ENCODE measurements at places on chromosomes 5 and 9. TPM values are rescaled to one million over a fixed set of nuclear protein-coding genes. Genes with fewer than 3 reads are reported as not detected.

The GLDC gene
- 15.2 TPM for total RNA-seq

The NTNG2 gene
- 8.3 TPM for total RNA-seq

The PDE6A gene
- not detected for total RNA-seq

The GNE gene
- total RNA-seq, result 23.3 TPM

DNA sequence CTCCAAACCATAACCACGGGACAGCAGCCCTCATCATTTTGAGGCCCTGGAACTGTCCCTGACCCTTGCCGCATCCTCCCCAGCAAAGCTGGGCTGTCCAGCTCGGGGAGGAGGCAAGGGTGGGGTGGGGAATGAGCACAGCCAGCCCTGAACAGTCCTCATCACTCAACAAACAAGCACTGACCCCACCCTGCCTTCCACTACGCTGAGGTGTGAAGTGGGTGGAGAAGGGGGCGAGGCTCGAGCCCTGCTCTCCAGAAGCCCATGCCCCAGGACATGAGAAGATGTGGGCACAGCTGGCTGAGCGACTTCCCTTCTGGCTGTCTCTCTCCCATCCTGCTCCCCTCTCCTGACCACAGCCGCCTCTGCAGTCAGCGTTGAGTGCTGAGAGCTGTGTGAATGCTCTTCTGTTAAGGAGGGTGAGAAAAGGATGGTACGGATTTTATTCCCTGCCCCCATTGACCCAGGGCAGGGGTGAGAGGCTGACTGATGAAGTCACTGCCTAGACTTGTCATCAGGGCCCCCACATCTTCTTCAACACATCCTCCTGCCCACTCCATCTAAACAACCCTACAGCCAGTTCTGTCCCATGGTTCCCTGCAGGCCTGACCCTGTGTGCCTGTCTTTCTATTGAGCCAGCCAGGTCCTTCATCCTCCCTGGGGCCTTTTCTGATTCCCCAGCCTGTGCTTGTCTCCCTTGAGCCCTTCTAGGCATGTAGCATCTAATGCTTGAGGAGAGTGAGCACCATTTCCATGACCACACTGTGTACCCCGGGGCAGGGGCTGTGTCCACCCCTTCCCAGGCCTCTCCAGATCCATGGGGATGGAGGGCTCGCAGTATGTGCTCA lies 276.0 kb downstream of the FSTL4 start:
- H3K27me3 ChIP-seq, result no peaks in the 10 kb centered on the region
- no peaks in the 10 kb centered on the region for H3K36me3 ChIP-seq
- DNase-seq, result peak; percentile 56

DNA sequence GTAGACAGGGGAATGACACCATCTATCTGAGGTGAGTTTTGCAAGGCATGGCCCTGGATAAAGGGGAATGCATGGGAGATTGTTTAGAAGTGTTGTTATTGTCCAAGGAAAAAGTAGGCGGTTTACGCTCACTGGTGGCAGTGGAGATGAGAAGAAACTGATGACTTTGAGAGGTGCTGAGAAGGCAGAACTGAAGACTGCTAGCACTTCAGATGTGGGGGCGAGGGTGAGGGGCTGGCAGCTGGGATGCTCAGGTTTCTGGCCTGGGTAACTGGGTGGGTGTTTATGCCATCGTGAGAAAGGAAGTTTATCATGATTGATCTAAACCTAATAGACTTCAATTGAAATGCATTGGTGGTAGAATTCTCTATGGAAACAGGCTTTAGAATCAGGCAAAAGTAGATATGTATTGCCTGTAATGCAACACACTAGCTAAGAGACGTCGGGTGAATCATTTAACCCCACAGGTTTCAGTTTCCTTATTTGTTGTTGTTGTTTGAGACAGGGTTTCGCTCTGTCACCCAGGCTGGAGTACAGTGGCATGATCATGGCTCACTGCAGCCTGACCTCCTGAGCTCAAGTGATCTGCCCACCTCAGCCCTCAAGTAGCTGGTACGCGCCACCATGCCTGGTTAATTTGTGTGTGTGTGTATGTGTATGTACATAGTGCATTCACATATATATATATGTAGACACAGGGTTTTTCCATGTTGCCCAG lies 123.5 kb downstream of the SLC24A2 start:
- no peak overlapping the region for H3K4me3 ChIP-seq
- no peak overlapping the region for H3K27ac ChIP-seq
- DNase-seq, result no peak
- no peaks in the 10 kb centered on the region for H3K36me3 ChIP-seq
- no peaks in the 10 kb centered on the region for H3K4me1 ChIP-seq

DNA sequence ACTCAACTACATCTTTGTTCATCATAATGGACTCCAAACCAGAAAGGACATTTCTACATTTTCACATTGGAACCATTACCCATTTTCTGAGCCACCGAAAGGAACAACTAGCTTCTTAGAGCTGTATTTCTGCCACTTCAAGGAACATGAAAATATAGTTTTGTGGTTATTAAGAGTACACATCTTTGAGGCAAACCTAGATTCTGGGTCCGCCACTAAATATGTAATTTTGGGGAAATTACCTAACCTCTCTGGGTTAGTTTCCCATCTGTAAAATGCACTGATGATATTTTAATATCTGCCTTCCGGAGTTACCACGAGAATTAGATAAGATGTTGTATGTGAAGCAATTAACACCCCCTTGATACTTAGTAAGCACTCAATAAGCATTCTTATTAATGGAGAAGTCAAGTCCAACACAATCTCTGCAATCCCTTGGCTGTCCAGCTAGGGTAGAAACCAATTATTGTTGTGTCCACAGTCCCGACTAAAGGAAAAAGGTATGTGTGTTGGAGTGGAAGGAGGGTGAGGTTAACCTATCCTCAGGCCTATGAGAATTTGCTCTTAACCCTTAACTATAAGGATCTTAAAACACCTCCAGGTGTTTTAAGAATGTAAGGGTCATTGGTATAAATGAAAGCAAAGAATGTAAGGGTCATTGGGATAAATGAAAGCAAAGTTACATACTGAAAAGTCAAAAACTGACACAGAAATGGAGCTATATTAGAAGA lies 94.0 kb upstream of the PTGER4 start:
- no peak for DNase-seq
- H3K27me3 ChIP-seq, result no peaks in the 10 kb centered on the region
- H3K36me3 ChIP-seq, result peaks cover 9% of the 10 kb centered on the region
- H3K4me1 ChIP-seq, result peaks cover 7% of the 10 kb centered on the region
- no peak overlapping the region for H3K27ac ChIP-seq
- no peak overlapping the region for H3K4me3 ChIP-seq

- H3K27ac ChIP-seq, result no peak overlapping the region
- peak overlapping the region; percentile 63 for H3K4me3 ChIP-seq
- DNase-seq, result no peak
- peaks cover 12% of the 10 kb centered on the region for H3K4me1 ChIP-seq
- no peaks in the 10 kb centered on the region for H3K36me3 ChIP-seq
These were observed 33.0 kb downstream of the NDUFA8 start for GRCh38 chr9:122126331-122127261.

GRCh38 chr5:132962429-132963021 lies 909 bp downstream of the AFF4 start:
- H3K4me3 ChIP-seq, result peak overlapping the region; percentile 92
- peak overlapping the region; percentile 96 for H3K27ac ChIP-seq
- no peaks in the 10 kb centered on the region for H3K27me3 ChIP-seq

DNA sequence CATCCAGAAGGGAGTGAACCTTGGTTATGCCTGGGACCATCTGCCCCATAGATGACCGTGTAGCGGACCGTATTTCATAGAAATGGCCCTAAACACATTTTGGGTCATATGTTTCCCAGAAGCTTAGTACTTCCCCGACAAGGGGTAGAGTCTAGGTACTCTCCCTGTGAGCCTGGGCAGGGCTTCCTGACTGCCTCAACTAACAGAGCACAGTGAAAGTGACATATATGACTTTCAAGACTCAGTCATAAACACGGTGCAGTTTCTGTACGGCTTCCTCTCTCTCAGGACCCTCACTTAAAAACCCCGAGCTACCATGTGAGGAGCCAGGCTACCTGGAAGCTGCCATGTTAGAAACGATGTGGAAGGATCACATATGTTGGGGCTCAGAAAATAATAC lies 20.9 kb downstream of the C9orf57 start:
- no peak overlapping the region for H3K27ac ChIP-seq
- peaks cover 4% of the 10 kb centered on the region for H3K4me1 ChIP-seq
- no peaks in the 10 kb centered on the region for H3K36me3 ChIP-seq
- no peak for DNase-seq
- peaks cover 28% of the 10 kb centered on the region for H3K27me3 ChIP-seq

GRCh38 chr9:91817493-91818224 lies 132.4 kb downstream of the ROR2 start:
- peaks cover 4% of the 10 kb centered on the region for H3K27me3 ChIP-seq
- H3K36me3 ChIP-seq, result no peaks in the 10 kb centered on the region
- DNase-seq, result no peak
- no peak overlapping the region for H3K27ac ChIP-seq
- no peaks in the 10 kb centered on the region for H3K4me1 ChIP-seq
- H3K4me3 ChIP-seq, result no peak overlapping the region

DNA sequence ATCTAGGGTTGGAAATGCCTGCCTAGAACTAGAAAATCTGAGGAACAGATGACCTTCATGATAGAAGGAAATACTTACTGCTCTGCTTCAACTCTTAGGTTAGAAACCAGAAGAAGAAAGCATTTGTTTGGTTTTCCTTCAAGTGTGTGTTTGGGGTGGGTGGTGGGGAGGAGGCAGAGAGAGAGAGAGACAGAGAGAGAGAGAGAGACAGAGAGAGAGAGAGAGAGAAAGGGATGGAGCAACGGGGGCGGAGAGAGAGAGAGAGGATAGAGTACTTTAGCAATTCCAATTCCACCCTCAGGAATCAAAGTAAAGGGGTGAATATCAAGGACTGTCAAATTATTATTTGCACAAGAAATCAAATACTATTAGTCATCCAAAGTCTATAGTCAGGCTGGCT lies 29.2 kb upstream of the GCNT4 start:
- H3K4me3 ChIP-seq, result no peak overlapping the region
- no peaks in the 10 kb centered on the region for H3K36me3 ChIP-seq
- H3K27ac ChIP-seq, result no peak overlapping the region
- peaks cover 4% of the 10 kb centered on the region for H3K27me3 ChIP-seq

DNA sequence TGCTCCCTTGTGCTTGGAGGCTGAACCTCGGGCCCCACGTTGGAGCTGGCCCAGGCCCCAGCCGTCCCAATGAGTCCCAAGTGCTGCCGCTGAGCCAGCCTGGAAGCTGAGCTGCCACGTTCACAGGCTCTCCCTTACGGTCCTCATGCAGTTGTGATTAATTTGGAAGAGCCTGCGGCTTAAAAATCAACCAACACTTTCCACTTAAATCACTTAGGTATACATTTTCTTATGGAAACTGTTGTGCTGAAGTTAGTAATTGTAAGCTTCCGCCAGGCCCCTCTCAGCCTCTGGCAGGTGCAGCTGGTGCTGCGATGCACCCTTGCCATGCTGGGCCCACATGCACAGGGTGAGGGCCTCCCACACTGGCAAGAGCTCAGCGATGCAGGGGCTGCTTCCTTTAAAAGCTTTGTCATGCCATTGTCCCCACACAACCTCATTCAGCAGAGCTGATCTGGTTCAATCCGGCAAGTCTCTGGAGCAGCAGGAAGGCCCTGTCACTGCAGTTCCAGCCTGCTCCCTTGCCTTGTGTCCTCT lies 61.0 kb downstream of the IPPK start:
- no peaks in the 10 kb centered on the region for H3K36me3 ChIP-seq
- H3K27me3 ChIP-seq, result no peaks in the 10 kb centered on the region
- H3K4me1 ChIP-seq, result peaks cover 3% of the 10 kb centered on the region
- no peak overlapping the region for H3K27ac ChIP-seq
- DNase-seq, result no peak
- no peak overlapping the region for H3K4me3 ChIP-seq

GRCh38 chr9:92608241-92608908 lies 61.6 kb downstream of the IPPK start:
- no peak for DNase-seq
- no peaks in the 10 kb centered on the region for H3K36me3 ChIP-seq
- no peaks in the 10 kb centered on the region for H3K4me1 ChIP-seq
- no peaks in the 10 kb centered on the region for H3K27me3 ChIP-seq
- no peak overlapping the region for H3K27ac ChIP-seq

DNA sequence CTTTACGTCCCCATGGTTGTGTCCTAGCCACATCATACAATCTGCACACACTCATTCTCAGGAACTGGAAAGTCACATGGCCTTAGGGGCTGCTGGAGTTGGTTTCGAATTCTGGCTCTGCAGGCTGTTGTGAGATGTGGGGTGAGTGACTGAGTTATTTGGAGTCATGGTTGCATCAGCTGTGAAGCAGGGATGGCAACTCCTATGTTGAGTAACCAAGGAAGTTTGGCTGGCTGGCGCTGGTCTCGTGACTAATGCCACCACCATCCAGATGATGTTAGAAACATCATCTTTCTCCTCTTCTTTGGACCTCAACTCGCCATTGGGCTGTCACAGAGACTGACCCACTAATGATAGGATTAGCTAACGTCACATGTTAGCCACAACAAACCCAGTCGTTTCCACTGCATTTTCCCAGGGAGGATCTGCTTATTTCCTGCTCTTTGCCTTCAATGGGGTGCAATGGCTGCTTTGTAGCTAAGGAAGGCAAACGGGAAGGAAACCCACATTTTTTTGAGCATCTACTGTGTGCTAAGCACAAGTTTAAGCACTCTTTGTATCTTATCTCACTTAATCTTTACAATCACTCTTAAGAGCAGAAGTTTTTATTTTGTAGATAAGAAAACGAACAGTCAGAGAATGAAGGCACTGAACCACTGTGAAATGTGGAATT lies 78.1 kb upstream of the UBTD2 start:
- no peak overlapping the region for H3K27ac ChIP-seq
- peaks cover 17% of the 10 kb centered on the region for H3K27me3 ChIP-seq
- H3K36me3 ChIP-seq, result no peaks in the 10 kb centered on the region
- peaks cover 14% of the 10 kb centered on the region for H3K4me1 ChIP-seq
- peak; percentile 73 for DNase-seq

DNA sequence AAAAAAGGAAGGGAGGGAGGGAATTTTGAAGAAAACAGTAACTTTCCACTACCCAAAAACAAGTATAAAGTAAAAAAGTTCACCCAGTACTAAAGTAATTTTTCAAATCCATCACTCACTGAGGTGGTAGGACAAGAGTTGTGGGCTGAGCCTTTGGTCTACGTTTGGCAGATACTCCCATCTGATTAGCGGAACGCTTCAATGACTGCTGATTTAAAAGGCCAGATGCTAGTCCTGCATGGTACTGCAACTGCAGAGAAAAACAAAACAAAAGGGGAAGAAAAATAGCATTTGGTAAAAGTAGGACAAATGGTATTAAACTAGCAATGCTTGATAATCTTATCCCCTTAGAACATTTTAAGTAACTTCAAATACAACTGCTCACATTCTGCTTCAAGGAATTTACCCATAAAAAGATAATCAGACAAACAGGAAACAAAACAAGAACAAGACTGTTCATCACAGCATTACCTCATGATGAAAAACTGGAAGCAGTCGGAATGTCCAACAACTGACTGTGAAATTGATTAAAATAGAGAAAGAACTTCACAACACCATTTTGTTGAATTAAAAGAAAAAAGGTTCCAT lies 65.4 kb downstream of the MED27 start:
- H3K27ac ChIP-seq, result no peak overlapping the region
- H3K27me3 ChIP-seq, result no peaks in the 10 kb centered on the region
- H3K4me3 ChIP-seq, result no peak overlapping the region

All from natural killer cell treated with Interleukin-12 subunit alpha and Interleukin-12 subunit beta and Interleukin-15 and Interleukin-18, amount 100 ng/mL, for 72 hours (primary cell).